Spleen (tissue), 13 donors: ENCODE measurements at places on chromosomes 2 and 18. TPM values are rescaled to one million over a fixed set of nuclear protein-coding genes. Genes with fewer than 3 reads are reported as not detected.
A peak's percentile ranks its signal among the peaks of the same experiment; 100 is the strongest.

The GKN2 gene
- total RNA-seq = not detected

GRCh38 chr2:54588244-54588899, 132.2 kb downstream of the SPTBN1 start:
- H3K27me3 ChIP-seq = no peaks in the 10 kb centered on the region
- no peak overlapping the region for H3K4me3 ChIP-seq
- H3K27ac ChIP-seq = peak overlapping the region; percentile 87

The TDRD15 gene
- total RNA-seq = 0.39 TPM

The MGAT4A gene
- total RNA-seq = 30.9 TPM

- H3K36me3 ChIP-seq = no peaks in the 10 kb centered on the region
- H3K4me1 ChIP-seq = peaks cover 16% of the 10 kb centered on the region
- DNase-seq = no peak
- no peak overlapping the region for H3K4me3 ChIP-seq
- H3K27me3 ChIP-seq = no peaks in the 10 kb centered on the region
Observed at GRCh38 chr18:62771494-62772270, 56.3 kb downstream of the PHLPP1 start.
